ENCODE measurements at places on chromosomes 2 and 18.

GRCh38 chr2:67309281-67309680 lies 87.9 kb upstream of the ETAA1 start:
- DNase-seq: no peak

- no peak for DNase-seq
These were observed 343.6 kb downstream of the TGIF1 start for GRCh38 chr18:3793545-3793944.

DNA sequence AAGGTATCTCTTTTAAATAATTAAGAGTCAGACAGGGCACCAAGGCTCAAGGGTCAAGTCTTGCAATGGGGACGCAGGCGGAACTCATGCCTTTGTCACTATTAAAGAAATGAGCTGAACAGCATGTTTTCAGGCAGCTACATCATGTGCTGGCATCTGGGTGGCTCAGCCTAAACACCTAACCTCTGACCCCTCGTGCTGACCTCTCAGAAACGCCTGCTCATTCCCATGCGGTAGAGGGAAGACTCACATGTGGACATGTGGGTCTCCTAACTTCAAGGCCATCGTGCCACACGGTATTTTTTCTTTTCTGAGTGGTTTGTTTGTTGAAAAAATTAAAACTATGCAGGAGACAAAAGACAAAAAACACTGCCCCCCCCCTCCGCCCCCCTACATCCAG lies 31.3 kb downstream of the CYP27C1 start:
- DNase-seq: no peak

GRCh38 chr2:196099916-196100315 lies 31.3 kb upstream of the DNAH7 start:
- DNase-seq: no peak
